ENCODE measurements at places on chromosomes 2 and 18.

GRCh38 chr2:160409480-160409879, 84.1 kb downstream of the RBMS1 start:
- DNase-seq: no peak

DNA sequence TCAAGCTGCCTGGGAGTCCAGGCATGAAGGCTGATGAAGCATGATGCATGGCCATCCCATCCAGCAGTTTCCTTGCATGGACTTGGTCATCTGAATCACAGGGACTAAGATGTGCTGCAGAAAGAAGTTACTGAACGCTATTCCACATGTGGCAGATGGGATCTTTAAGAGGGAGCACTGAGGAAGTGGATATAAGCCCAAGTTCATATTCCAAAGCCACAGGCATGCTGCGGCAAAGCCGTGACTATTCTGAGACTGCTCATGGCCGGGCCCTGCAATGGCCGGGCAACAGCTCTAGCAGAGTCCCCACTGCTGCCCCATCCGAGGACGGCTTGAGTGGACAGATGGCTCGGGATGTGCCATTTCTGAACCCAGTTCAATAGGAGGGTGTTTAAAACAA, 61.5 kb downstream of the STPG4 start:
- DNase-seq: no peak

GRCh38 chr2:111903930-111904439, 5.6 kb downstream of the MERTK start:
- no peak for DNase-seq

- DNase-seq: no peak
These were observed 188.8 kb upstream of the EPC2 start for GRCh38 chr2:148455791-148456190.

DNA sequence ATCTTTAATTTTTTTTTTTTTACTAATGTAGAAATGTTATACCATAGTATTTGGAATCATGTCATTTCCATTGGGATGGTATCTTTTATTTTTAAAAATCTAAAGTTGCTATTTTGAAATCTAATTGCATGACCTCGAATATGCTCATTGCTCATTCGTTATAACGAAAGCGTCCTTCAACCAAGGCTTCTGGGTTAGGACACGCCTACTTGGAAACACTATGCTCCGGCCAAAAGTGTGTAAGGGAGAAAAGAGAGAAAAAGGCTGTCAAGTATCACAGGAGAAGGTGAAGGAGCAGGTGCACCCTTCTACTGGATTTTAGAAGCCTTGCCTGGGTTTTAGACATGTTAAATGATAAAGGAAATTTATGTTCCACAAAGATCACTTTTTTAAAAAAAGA, 465.9 kb upstream of the ID2 start:
- no peak for DNase-seq

All from CD14-positive monocyte (primary cell).